Left colon (tissue), 2 donors: ENCODE measurements at places on chromosomes 3 and 15. TPM values are rescaled to one million over a fixed set of nuclear protein-coding genes. Genes with fewer than 3 reads are reported as not detected.

EAF2 gene
- total RNA-seq: 9.7 TPM

INSYN1 gene
- 1.5 TPM for total RNA-seq

FEZF2 gene
- not detected for total RNA-seq

GOLGA8G gene
- total RNA-seq: not detected

CORO2B gene
- 1.6 TPM for total RNA-seq

TIGIT gene
- total RNA-seq: 0.73 TPM
